Stimulated activated CD8-positive, alpha-beta memory T cell treated with anti-CD3 and anti-CD28 coated beads, Interleukin-15, amount 100 ng/mL, for 24 hours (primary cell): ENCODE measurements at places on chromosomes 7 and 10.
A peak's percentile ranks its signal among the peaks of the same experiment; 100 is the strongest.

- no peak for DNase-seq
Observed at GRCh38 chr10:113001599-113002448, 51.8 kb downstream of the TCF7L2 start.

DNA sequence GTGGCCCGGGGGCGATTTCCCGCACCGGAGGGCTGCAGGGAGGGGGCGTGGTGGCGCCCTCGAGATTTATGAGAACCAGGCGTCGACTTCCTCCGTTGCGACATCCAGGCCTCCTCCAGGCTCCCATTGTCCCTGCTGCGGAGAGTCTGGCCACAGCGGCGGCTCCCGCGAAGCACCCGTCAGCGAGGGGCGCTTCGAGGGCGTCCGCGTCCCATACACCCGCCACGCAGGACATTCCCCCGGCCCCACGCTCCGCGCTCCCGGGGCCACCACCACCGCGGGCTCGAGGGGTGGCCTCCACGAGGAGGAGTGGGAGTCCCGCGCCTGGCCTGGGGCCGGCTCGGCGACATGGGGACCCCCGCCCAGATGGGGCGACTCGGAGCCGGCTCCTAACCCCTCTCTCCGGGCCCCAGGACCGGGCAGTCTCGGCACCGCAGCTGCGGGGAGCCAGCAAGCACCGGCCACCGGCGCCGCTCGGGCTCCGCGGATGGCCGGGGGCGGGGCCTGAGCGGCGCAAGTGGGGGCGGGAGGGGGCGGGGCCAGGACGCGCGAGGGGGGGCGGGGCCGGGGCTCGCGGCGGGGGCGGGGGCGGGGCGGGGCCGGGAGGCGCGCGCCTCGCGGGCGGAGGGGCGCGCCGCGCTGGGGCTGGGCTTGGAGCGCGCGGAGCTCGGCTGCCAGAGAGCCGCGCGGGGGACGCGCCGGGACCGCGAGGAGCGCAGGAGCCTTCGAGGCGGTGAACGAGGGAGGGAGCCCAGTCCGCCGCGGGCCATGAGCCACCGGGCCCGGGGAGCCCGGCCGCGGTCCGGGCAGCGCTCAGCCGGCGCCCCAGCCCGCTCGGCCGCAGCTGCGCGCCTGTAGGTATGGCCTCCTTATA is at the start of gene SH2B2:
Gene SH2B2, plus strand, starts transcription at position 632 of the 874 bp plus-strand sequence. CDS start 13,683 bp downstream, outside the sequence.
- DNase-seq, result peak; percentile 17

GRCh38 chr10:86497621-86498020 is 24.0 kb downstream of the WAPL start:
- no peak for DNase-seq

DNA sequence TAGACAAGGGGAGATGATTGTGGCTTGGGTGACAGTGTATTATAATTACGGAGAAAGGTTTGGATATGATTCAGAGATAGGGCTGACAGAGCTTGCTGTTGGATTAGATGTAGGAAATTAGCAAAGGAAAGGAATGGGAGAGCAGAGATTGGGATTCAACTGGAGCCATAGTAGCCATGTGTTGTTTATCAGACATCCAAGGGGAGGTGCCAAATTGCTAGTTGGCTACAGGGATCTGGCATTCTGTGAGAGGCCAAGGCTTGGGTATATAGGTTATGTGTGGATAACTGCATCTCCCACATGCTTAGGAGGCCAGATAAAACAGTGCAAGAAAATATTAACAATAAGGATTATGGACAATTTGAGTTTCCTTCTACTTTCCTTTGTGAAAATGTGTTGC is 34.9 kb downstream of the CSGALNACT2 start:
- DNase-seq, result no peak

DNA sequence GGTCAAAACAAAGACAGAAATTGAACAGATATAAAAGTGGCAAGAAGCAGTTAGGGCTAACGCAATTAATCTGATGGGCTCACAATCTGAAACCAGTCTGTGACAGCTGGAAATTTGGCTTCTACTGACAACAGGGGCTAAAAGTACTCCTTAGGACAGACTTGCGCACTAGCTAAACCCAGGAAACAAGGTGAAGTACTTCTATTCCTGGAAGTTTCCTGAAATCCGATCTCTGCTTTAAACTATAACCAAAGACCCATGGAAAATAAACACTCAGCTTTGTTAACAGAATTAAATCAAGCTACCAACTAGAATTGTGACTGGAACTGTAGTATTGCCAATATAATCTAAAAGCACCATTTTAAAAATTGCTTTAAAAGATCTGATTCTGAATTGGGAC is 520.2 kb upstream of the ZWINT start:
- no peak for DNase-seq

DNA sequence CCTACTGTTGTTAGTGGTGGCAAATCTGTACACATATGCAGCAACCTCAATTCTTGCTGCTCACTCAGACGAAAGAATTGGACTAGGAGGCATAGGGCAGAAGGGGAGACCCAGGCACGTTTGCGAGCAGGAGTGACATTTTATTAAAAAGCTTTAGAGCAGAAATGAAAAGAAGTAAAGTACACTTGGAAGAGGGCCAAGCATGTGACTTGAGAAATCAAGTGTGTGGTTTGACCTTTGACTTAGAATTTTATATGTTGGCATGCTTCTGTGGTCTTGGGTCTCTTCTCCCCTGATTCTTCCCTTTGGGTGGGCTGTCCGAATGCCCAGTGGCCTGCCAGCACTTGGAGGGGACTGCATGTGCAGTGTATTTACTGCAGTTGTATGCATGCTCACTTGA is 205.5 kb upstream of the SEMA3D start:
- no peak for DNase-seq

GRCh38 chr7:47100817-47101435 is 481.0 kb downstream of the TNS3 start:
- no peak for DNase-seq
